ENCODE measurements at places on chromosomes 5 and 9. TPM values are rescaled to one million over a fixed set of nuclear protein-coding genes. Genes with fewer than 3 reads are reported as not detected.

Gene LPCAT1
- 93.2 TPM for total RNA-seq

Gene OBP2B
- total RNA-seq = not detected

Gene F2R
- 2.9 TPM for total RNA-seq

Gene GRXCR2
- not detected for total RNA-seq

All from activated CD4-positive, alpha-beta T cell treated with anti-CD3 and anti-CD28 coated beads, Interleukin-2, amount 10 ng/mL, durations not matched to agents 24 days and 14 days (primary cell).